SHP77 (cell line): ENCODE measurements at places on chromosomes 12 and 14.

GRCh38 chr12:25256005-25256404 lies 5.3 kb upstream of the KRAS start:
- DNase-seq: no peak

DNA sequence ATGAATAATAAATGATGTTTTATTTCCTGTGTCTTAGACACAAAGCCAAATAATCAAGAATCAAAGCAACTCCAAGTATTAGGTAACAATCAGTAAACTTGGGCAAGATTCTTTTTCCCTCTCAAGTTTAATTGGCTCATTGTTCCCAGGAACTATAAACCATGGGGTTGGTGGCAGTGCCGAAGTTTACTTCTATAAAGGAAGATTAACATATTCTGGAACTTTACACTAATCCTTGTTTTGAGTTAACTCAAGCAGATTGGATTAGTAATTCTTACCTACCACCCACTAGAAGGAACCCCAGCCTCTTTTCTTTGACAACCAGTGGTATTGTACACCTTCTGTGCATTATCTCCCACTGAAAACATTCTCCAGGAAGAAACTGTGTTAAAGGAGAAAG lies 197.1 kb downstream of the EXOC5 start:
- no peak for DNase-seq

DNA sequence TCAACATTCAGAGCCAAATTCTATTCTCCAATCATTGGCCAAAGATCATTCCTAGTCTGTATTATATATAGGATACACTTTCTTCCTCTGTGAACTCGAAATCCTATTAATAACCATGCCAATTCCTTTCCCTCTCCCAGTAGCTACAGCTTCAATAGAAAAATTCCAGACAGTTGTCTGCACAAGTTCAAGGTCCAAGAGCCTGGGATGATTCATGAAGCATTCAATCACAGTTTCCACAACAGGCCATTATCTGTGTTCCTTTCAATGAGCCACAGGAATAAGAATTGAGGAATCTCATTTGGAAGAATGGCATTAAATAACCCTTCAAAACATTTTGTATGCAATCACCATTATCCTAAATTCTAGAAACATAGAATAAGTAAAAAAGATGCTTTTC lies 437.4 kb downstream of the RMST start:
- DNase-seq: no peak

DNA sequence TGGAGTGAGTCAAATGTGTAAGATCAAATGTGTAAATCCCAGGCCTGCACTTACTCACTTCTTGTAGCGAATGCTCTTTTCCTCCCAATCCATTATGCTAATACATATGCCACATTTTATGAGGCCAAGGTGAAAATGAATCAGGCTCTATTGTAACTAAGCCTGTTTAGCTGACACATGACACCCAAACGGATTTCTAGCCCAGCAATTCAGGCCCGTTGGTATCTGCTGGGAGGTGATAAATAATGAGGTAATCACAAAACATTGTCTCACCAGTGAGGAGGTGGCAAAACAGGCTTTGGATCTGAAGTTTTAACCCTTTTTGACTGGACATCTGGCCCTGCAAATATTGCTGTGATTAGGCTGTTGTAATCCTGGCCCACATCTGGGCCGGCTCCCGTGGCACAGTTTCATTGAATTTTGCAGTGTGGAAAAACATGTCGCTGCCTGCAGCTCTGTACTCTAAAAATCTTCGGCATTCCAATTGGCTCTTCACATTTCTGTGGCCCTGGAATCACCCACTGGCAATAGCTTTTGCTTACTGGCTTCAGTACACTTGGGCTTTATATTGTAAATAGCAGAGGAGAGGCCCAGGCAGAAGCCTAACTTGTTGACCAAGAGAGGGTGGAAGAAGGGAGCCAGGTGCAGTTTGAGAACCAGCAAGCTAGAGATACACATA lies 106.1 kb downstream of the PAX9 start:
- peak; percentile 95 for DNase-seq

DNA sequence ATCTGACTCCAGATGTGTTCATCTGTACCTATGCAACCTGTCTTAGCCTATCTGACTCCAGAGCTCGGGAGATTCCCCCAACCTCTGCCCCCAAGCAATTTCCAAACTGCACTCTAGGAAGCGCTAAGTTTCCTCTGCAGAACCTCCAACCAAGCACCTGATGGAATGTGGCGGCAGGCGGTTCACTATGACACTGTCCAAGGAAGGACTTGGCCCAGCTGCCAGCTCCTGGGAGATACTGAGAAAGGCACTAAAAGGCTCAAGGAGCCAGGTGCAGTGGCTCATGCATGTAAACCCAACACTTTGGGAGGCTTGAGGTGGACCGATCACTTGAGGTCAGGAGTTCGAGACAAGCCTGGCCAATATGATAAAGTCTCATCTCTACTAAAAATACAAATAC lies 244.0 kb downstream of the BCL11B start:
- no peak for DNase-seq

DNA sequence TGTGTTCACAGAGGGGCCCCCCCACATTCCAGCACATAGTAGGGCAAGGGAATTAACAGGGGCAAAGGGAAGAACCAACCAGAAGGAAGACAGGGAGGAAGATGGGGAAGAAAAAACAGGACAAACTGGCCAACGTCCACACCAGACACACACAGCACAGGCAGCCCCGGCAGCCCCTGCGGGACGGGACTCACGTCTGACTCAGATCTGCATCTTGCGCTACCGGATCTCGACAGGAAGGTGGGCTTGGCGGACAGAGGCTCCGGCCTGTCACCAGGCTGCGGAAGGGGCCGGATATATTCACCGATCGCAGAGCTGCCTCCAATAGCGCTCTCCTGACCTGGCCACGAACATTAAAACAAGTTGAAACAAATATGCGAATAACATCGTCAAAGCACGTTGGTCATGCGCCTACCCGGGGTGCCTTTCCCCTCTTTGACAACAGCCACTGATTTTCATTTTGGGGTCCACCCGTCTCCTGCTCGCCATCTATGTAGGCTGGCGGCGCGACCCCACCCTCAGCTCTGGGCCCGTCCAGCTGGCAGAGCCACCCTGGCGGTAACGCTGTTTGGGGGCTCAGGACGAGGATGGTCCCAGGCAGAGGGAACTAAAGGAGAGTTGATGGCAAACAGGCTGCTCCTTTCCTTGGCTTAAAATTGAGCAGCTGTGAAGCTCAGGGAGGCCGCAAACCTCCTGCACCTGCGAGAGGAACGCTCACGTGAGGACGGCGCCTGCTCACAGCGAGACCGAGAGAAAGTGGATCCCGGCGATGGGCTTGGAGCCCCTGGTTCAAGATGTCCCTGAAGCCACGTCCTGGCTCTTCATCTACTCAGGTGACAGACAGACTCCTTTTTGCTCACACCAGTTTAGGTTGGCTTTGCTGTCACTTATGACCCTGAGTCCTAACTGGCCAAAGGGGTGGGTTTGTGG lies 113.6 kb downstream of the PIWIL1 start:
- no peak for DNase-seq

GRCh38 chr14:41476526-41476925 lies 130.2 kb upstream of the LRFN5 start:
- DNase-seq: no peak

GRCh38 chr12:93944911-93945310 lies 203.5 kb upstream of the PLXNC1 start:
- DNase-seq: no peak

GRCh38 chr12:131860472-131861260 lies 32.5 kb downstream of the MMP17 start:
- peak; percentile 76 for DNase-seq

DNA sequence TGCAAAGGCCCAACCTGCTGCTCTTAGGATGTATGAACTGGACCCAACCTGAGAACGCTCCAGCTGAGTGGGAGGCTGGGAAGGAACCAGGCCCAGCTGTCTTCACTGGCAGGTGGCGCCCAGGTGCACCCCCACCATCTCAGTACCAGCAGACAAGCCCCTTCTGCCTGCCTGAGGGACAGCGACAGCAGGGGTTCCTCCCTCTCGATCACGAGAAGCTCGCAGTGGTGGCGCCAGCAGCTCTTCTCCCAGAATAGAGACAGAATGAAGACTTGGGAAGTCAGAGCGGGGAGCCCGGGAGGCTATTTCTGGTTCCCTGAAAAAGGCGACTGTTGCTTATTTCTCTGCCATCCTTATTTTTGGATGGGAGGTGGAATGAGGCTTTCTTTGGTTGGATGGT lies 46.5 kb downstream of the CHGA start:
- DNase-seq: no peak

GRCh38 chr12:101957252-101957959 lies 80.0 kb downstream of the DRAM1 start:
- no peak for DNase-seq

DNA sequence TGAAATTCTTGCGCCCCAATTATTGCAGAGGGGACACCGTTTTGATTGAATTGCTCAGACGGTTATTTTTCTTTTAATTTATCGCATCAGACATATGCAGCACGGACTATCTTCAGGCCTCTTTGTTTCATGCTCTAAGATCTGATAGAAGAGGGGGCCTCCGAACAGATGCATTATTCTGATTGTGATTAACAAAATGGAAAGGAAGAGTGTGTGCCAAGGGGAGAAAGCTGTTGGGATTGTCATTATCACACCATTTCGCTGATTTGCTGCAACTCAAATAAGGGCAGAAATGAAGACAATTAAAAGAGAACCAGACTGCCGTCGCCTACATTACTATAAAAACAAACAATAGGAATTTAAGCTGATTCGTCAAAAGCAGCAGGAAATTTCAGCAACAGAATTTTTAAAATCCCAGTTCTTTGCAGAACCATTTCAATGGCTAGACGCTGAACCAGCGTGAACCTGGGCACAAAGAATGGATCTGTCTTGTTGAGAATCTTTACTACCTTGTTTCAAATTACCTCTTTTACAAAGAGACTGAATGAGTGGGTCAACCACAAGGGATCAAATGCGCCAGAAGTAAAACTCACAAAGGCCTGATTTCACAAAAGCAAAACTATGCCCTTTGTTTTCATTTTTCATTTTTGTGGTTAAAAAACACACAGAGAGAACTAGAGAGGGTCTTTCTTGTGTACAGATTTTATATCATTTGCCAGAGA lies 30.6 kb downstream of the TMEM132D start:
- no peak for DNase-seq

GRCh38 chr14:99234961-99235571 lies 36.9 kb downstream of the BCL11B start:
- no peak for DNase-seq

GRCh38 chr14:59358784-59359183 lies 106.4 kb downstream of the GPR135 start:
- DNase-seq: no peak

DNA sequence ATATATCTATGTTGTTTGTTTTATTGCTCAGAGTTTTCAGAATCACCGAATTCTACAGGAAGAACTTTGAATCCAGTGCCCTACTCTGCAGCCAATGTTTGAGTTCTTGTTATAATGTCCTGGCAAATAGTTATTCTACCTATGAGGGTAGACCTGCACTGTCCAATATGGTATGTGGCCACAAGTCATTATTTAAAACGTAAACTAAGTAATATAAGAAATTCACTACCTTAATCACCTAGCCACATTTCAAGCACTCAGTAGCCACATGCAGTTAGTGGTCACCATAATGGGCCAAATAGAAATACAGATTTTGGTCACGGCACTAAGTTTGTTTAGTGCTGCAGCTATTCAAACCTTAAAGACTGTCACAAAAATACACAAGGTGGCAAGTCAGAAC lies 26.4 kb downstream of the GNPTAB start:
- no peak for DNase-seq

DNA sequence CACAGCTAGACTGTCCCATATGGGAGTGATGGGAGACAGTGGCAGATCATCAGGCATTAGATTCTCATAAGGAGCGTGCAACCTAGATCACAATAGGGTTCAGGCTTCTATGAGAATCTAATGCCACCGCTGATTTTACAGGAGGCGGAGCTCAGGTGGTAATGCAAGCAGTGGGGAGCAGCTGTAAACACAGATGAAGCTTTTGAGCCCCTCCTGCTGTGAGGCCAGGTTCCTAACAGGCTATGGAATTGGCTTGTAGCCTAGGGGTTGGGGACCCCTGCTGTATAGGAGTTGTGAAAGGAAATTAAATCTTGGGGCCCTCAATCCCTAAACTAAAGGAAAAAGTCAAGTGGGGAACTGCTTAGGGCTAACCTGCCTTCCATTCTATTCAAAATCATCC lies 29.6 kb downstream of the ADIPOR2 start:
- no peak for DNase-seq

- no peak for DNase-seq
Observed at GRCh38 chr14:22567437-22567836, 21.6 kb downstream of the DAD1 start.

GRCh38 chr12:132954471-132955048 lies 1.5 kb downstream of the ZNF605 start:
- no peak for DNase-seq

- DNase-seq: no peak
Observed at GRCh38 chr12:82329508-82329907, 28.7 kb downstream of the CCDC59 start.

DNA sequence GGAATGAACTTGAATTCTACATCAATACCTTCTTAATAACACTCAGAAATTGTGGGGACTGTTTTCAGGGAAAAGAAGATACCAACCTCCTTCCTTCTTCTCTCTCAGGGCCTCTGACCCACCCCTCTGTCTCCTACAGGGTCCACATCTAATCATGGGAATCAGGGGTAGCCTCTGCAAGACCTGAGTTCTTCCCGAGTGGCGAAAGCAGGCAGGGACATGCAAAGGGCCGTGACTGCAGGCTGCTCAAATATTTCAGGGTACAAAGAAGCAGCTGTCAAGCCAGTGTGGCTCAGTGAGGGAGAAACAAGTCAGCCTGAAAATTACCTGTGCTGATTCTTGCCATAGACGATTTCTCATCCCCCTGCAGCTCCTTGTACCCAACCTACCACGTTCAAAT lies 123.1 kb upstream of the PARP11 start:
- DNase-seq: no peak

GRCh38 chr12:69935651-69936100 lies 110.6 kb downstream of the MYRFL start:
- no peak for DNase-seq
